Activated naive CD4-positive, alpha-beta T cell treated with Interleukin-2 at 50 U/mL for 16 hours (primary cell): ENCODE measurements at places on chromosomes 4 and X.

GRCh38 chr4:151316645-151317044 is 8.8 kb downstream of the SH3D19 start:
- no peak for DNase-seq

DNA sequence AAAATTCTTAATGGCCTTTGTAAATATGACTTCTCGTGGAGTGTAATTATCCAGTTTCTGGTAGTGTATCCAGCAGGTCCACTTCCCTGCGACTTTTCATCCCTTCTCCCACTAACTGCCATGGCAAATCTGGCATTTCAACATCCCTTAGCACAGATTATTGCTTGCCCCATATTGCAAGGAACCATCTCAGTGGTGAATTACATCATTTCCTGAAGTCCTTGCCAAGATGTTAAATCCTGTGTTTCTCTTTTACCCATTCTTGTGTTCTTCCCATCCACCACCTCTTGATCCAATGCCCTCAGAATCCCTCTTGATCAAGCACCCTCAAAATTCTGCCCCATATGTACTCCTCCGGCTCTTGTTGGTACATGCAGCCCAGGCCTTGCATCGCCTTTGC is 88.1 kb upstream of the ZNF81 start:
- no peak for DNase-seq

DNA sequence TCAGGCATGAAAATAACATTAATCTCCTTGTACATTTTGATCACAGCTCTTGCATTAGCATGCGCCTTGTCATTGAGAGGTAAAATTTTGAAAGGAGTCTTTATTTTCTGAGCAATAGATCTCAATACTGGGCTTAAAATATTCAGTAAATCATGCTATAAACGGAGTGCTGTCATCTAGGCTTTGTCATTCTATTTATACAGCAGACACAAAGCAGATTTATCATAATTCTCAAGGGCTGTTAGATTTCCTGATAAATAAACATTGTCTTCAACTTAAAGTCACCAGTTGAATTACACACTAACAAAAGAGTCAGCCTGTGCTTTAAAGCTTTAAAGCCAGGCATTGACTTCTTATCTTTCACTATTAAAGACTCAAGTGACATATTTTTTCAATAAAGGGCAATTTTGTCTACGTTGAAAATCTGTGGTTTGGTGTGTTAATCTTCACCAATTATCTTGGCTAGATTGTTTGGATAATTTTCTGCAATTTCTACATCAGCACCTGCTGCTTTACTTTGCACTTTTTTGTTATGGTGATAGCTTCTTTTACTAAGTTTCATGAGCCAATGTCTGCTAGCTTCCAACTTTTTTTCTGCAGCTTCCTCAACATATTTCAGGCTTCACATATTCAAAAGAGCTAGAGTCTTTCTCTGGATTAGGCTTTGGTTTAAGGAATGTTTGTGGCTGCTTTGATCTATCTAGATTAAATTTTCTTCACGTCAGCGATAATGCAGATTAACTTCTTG is 27.9 kb upstream of the UGT2B4 start:
- no peak for DNase-seq

DNA sequence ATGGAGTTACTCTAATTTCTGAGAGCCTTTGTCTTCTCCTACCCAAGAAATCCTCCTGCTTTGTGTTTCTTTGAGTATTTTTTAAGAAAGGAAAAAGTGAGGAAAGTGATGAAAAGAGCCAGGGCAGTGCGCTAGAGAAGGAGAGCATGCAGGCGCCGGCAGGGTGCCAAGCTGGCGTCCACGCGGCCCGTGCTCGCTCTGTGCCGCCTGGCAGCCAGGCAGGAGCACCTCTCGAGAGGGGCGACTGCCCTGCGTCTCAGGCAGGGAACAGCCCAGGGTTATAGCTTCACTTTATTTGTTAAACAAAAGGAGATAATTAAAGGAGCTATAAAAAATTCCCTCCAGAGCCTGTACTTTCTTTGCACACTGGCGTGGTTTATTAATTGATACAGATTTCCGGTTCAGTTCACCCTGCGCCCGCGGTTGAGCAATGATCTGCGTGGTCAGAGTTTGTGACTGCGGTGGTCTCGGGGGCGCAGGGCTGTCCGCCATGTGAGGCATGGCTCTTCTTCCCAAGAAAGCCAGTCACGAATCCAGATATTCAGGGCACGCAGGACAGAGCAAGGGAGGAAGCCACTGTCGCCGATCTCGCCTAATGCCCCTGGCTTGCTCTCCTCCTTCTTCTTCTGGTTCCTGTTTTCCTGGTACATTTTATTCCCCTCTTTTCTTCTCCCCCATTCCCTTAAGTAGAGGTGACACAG is 110.8 kb upstream of the PAQR3 start:
- DNase-seq = no peak
